ENCODE measurements at places on chromosomes 16 and 17.

- no peak for DNase-seq
These were observed 2.5 kb downstream of the RPAIN start for GRCh38 chr17:5422505-5422904.

- peak; percentile 18 for DNase-seq
These were observed 63.4 kb downstream of the BRIP1 start for GRCh38 chr17:61799812-61800484.

GRCh38 chr17:1229349-1229899 is 40.8 kb upstream of the BHLHA9 start:
- peak; percentile 93 for DNase-seq

- no peak for DNase-seq
These were observed 434.6 kb upstream of the MAF start for GRCh38 chr16:80034948-80035663.

DNA sequence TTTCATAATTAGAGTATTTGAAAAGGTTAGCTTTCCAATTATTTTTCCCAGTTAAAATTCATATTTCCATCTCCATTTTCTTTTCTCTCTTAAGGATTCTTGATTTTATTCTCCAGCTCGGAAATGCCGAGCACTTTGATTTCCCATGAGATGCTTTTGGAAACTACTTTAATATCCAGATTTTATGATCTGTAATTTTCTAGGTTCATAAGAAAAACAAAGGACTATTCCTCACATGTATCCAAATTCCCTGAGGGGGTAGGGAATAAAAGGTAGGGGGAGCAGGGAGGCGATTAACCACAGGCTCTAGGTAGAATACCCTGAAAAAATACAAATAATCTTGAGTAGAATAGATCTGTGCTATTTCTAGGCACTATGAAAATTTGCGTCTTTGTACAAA is 938 bp downstream of the RNF43 start:
- DNase-seq = no peak

DNA sequence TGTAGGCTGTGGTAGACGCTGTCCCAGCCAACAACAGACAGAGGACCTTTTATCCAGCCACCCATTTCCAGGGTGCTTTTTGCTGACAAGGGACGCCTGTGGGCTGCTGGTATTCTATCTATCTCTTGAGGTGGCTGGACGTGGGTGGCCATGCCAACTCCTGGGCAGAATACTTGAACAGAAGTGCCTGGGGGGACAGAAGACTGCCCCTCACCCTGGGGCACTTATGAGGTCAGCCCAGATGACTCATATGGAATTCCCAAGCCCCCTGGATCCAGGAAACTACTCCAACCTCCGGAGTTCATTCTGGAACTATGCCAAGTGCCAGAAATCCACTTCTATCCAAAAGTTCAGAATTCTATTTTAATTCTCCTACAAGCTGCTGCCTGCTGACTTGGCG is 61.3 kb downstream of the CDRT4 start:
- DNase-seq = no peak

GRCh38 chr16:67464565-67464964 is 16.4 kb downstream of the ATP6V0D1 start:
- no peak for DNase-seq

DNA sequence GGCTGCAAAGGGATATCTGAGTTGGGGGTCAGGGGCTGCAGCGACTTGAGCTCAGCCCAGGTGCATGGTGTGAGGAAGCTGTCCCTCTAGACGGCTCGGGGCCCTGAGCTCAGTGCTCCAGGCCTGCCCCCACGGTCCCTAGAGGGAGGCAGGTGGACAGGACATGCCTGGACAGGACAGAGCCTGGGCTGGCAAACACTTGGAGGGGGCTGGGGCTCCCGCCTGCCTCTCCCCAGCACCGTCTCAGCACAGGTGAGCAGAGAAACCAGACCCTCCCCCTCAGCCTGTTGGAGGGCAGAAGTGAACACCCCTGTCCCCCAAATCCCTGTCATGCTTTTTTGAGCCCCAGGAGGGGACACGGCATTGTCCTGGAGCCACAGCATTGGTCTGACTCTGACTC is 11.4 kb upstream of the SLC38A10 start:
- DNase-seq = no peak

GRCh38 chr16:52740766-52741165 is 193.8 kb upstream of the TOX3 start:
- DNase-seq = no peak

- no peak for DNase-seq
These were observed 52.0 kb downstream of the MRM3 start for GRCh38 chr17:834136-834535.

DNA sequence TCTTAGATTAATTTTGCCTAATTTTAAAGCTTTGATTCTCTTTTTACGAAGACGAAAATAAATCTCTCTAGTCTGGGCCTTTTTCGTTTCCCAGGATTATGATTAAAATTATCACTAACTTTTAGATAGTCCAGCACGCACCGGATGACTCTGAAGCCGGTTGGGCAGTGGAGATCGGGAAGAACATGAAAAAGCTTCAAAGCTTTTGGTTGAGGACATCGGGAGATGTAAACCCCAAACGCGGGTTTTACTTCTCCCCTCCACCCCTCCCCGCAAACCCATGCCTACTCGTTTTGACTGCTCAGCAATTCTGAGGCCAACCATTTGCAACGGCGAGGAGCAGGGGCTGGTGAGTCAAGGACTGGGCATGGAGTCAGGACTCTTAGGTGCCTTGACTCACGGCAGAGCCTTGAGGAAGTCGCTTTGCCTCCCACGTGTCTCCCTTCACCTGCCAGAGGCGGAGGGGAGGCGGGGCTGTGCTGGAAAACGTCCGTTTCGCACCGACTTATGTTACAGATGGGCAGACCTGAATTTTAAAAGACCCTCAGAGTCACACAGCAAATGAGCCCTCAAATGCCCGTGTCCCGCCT is 989 bp upstream of the DUSP14 start:
- DNase-seq = peak; percentile 30

DNA sequence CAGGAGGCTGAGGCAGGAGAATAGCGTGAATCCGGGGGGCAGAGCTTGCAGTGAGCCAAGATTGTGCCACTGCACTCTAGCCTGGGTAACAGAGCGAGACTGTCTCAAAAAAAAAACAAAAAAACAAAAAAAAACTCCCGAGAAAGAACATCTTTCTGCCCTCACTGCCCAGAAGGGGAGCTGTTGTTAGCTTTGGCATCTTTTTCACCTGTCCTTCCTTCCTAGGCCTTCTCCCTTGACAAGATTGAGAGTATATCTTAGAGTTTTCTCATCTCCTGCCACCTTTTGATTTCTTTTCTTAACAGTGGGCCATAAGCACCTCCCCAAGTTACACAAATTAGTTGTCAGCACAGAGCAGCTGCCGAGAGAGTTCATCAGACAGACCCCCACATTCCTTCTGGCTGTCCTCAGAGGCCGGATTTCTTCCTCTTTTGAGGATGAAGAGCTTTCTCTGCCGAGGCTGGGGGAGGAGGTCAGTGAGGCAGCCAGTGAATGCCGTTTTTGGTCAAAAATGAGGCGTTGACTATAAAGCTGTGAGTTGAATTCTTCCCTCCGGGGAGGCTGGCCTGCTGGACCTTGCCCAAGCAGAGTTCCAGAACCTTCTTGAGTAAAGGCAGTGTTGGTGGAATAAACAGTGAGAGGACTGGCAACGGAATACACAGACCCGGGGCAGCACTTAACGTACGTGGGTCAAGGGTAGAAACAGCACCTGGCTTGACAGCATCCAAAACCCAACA is 127.0 kb downstream of the ABCC6 start:
- no peak for DNase-seq

DNA sequence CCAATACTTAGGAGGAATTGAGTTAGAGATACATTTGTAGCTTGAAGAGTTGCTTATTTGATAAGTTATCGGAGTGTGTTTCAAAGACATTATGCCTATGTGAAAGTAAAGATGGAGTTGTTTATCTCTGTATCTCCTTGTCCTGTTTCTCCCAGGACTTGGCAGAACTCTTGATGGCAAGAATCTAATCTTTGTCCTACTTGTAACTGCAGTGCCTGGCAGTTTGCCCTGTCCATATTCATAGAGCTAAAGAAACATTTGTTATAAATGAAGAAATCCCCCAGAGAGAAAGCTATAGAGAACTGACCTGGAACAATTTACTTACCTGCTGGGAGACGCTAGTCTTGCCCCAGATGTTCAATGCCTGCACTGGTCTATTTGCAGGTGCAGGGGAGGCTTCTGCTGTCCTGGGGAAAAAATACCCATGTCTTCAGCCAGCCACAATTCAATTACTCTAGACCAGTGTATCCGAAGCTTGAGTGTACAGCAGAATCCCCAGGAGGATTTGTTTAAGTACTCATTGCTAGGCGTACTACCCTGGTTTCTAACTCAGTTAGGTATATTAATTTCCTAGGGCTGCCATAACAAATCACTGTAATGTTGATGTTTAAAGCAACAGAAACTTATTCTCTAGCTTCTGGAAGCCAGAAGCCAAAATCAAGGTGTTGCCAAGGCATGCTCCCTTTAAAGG is 410.0 kb upstream of the HSBP1 start:
- DNase-seq = no peak

All from inflammatory macrophage treated with lipopolysaccharide for 4 hours (primary cell).